ENCODE measurements at places on chromosomes 2 and 18.

DNA sequence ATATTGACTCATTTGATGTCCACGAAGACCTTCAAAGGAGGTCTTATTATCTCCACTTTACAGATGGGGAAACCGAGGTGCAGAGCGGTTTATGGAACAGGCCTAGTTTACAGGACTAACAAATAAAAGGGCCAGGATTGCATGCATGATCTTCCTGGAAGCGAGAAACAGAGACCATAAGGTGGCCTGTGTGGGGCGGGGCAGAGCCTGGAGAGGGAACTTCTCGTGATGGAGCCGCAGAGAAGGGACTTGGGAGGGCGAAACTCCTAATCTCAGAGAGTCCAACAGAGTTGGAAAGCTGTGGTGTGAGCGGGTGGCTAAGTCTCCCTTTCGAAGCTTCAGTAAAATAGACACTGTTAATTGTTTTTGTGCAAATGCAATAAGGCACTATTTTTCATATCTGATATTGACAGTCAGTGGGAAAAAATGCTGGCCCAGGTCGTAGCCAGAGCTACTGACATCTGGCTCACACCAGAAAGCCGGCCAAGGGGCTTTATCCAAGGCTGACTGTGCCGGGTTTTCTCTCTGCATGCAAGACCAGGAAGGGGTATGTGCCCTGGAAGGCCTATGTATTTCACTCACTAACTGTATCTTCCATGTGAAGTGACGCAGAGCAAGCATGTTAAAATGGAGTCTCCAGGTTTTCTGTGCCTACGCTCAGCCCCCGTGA is 4.5 kb downstream of the INPP5D start:
- no peak for DNase-seq

DNA sequence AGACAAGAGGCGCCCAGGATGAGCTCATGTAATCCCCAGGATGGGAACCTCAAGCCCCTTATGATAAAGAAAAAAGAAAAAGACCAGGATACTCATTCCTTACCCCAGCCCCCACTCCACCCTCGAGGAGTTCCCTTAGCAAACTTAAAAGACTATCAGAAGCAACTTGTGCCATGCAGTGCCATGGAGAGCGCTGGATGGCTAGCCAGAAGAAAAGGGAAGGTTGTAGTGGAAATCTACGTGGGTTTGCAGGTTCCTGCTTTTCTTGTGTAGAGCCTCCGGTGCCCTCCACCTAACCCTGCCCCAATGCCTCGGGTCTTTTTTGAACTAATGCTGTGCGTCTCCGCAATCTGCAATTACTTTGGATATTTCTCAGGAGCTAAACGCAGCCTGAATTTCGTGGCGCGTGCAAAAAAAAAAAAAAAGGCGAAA is 16.2 kb upstream of the BCL11A start:
- DNase-seq = no peak

- no peak for DNase-seq
Measured at GRCh38 chr18:68262690-68263294, 452.1 kb downstream of the TMX3 start.

- DNase-seq = no peak
Measured at GRCh38 chr2:221449406-221449805, 122.7 kb downstream of the EPHA4 start.

GRCh38 chr2:128305555-128306080 is 13.1 kb downstream of the HS6ST1 start:
- DNase-seq = no peak

- DNase-seq = no peak
Measured at GRCh38 chr2:26185954-26186770, 13.3 kb downstream of the GAREM2 start.
